Cortex of kidney (tissue), 1 donor: ENCODE measurements at places on chromosomes 3 and 15.

GRCh38 chr15:53710906-53711305 is 48.6 kb downstream of the WDR72 start:
- no peak for DNase-seq

DNA sequence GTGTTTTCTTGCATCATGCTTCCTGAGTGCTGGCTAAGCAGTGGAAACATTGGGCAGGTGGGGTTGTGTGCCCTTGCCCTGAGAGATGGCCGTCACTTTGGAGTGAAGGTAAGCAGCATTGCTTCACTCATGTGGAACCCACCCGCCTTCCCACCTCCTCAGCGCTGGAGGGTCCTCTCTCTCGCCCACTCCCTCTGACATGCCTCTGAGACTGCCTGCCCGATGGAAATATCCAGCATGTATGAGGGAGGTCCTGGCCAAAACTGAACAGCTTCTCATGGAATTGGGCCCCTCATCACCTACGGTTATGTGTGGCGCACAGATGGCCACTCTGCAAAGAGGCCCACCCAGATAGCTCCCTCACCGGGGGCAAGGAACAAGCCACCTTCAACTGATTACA is 48.6 kb downstream of the SMAD3 start:
- DNase-seq = no peak

DNA sequence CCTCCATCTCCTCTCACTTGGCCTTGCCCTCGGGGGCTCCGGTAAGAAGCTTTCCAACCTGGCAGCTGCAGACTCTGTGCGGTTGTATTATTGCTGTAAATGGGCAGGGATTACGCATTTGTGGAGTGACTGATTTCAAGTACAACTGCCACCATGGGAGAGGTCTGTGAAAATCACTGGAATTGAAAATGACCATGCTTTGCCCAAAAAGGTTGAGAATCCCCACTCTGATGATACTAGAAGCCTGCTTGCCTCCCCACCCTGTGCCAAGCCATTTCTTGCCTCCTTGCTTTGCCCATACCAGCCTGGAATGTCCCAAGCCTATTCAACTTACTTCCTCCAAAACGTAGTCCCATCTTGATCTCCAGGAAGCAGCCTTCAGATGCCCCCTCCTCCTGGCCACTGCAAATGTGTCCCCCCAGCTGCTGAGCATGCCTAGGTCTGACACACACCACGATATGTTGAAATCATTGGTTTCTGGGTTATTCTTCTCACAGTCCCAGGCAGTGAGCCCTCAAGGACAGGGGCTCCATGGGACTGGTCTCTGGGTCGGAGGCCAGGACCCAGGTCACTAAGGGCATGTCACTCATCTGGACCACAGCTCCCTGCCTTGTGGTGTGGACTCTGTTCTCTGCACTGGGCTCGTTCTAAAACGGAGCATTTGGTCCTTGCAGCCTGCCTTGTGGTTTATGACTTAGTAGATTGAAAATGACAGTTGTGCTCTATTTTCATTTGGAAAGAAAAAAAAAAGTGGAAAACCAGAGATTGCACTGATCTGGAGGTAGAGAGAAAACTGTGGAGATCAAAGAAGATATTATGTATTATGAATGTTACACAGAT is 42.9 kb downstream of the SMAD3 start:
- no peak for DNase-seq

- no peak for DNase-seq
These were observed 12.8 kb downstream of the LRRC28 start for GRCh38 chr15:99264125-99264524.

- no peak for DNase-seq
These were observed 74.3 kb downstream of the B3GNT5 start for GRCh38 chr3:183327343-183327742.

GRCh38 chr15:64856429-64857145 is 14.9 kb downstream of the PLEKHO2 start:
- no peak for DNase-seq

DNA sequence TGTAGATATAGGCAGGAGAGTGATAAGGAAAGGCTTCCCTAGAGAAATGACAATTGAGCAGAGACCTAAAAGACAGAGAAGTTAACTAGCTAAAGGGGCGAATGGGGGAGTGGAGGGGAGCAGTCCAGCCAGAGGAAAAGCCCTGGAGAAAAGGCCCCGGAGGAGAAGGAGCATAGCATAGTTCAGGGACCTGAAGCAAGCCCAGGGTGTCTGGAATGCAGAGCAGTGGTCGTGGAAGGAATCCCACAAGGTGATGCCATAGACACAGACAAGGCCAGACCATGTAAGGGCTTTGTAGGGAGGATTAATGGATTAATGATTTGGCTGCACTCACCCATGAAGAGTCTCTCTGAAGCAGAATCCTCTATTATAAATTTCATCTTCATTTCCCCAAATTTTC is 45.8 kb upstream of the LRRN1 start:
- no peak for DNase-seq

- DNase-seq = no peak
These were observed 32.1 kb upstream of the RGMA start for GRCh38 chr15:93121107-93121506.

GRCh38 chr3:152834776-152835600 is at the start of gene P2RY1:
TSS of gene P2RY1 (plus strand) at chr3:152835131. CDS start at chr3:152835783, 652 bp downstream.
- DNase-seq = no peak

DNA sequence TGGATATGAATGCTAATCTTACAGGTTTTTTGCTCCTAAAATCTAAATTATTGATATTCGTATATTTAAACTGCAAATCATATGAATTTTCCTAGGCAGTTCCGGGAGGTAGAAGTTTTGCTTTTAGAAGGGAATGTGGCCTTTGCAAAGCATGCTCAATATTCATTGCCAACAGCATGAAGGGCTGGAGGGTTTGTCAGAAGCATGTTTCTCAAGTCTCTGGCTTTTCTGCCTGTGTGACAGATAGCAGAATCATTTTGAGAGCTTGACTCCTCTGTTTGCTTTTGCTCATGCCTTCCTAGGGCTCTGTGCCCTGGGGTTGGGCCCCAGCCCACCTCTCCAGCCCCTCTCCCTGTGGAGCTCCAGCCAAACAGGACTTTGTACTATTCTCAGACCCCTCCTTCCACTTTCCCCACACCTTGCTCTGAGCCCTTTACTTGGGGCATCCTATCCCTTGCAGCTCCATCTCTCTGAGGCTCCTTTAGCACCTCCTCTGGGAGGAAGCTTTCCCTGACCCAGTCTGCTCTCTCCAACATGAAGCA is 91.3 kb downstream of the ARNT2 start:
- DNase-seq = no peak

GRCh38 chr15:45548753-45549520 is 26.4 kb upstream of the SLC30A4 start:
- no peak for DNase-seq

- DNase-seq = no peak
These were observed 77.3 kb upstream of the PHLDB2 start for GRCh38 chr3:111781561-111782446.

DNA sequence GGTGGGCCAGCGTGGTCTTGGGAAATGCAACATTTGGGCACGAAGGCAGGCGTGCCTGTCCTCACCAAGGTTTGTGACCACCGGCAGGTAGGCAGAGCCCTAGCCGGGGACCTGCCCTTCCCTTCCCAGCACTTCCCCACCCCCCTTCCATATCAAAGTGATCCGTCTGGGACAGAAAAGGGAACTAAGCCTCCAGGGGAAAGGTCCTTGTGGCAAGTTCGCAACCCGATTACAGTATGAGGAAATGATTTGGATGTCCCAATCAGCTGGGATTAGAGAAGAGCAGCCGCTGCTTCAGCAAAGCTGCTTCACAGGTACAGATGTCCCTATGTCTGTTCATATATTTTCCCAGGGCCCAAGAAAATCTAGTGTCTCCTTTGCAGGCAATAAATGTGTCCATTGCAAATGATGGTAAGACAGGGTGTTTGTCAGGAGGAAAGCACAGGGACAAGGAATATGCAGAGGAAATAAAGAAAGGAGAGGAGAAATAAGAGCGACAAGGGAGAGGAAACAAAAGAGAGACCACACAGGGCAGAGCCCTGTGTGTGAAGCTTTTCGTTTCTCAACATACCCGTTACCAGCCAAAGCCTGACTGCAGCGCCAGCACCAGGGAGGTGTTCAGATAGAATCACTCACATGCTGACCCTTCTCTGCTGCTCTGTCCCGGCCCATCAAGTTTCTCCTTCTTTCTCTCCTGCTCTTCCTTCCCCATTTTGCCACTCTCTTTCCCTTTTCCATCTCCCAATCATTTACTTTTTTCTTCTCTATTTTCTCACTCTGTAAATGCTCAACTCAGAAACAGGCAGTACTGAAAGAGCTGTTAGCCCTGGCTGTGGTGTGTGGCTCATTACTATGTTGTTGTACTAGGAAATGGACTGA is 17.4 kb upstream of the SECISBP2L start:
- no peak for DNase-seq

DNA sequence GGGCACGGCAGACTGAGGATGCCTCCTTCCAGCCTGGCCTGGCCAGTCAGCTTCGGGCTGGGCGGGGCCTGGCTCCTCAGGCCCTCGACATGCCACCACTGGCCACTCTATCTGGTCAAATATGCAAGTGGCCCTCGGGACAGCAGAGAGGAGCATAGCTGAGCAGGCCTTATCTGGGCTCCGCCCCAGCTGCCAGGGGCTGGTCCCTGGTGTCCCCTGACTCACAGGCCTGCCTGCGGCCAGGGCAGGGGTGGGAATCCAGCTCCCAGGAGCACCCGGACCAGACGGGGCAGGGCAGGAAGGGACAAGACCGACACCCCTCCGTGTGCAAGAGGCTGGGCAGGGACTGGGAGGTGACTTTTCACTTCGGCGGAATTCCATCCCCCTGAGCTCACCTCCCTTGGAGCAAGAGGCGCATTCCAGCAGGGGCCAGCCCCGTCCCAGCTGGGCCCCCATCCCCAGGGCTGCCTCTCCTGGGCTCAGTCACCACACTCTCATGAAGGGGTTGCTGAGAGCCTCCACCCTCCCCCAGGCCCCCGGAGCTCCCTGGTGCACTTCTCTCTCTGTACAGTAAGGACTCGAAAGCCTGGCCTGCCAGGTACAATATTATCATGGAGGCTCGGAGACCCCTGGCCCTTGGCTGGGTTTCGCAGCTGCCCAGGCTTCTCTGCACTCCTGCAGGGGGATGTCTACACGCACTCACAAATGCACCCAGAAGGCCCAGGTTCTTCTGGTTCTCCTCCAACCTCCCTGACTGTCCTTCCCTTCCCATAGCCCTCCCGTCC is 29.5 kb downstream of the WNT7A start:
- DNase-seq = no peak

- DNase-seq = no peak
These were observed 104.0 kb downstream of the RYK start for GRCh38 chr3:134146666-134147065.

DNA sequence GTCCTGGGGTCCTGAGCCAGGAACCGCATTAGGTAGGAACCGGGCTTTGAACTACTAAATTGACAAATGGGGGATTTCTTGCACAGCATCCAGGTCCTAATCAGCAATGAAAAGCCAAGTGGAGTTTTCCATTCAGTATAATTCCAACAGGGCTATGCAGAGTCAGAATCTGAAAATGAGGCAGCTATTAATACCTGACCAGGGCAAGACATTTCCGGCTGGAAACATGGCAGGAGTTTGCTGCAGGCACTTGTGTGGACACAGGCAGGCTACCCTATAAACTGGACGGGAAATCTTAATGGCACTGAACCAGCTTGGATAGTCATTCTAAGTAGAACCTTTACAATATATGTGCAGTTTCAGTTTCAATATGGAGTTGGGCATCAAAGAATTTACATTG is 553.1 kb downstream of the FGF12 start:
- no peak for DNase-seq

DNA sequence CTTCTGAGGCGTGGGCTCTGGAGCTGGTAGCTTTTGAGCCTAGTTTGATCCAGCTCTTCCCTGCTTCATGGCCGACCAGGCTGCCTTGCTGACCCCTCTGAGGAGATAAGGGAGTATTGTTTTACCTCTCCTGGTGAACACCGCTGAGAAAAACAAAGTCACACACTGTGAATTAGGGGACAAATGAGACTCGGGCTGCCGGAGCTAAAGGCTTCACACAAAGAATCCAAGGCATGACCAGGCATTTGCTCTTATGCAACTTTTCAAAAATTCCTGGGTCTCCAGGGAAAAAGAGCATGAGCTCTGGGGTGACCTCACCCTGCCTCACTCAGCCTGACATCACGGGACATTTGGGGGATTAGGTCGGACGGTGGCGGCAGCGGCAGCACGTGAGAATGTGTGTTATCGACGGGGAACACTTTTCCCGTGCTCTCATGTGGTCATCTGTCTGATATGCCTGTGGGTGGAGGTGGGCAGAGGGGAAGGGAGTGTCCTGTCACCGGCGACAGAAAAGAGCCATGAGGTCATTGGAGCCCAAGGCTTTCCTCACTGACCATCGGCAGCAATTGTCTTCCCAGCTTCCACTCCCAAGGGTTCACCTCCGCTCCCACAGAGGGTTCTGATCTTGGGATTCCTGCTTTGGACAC is 61.0 kb downstream of the TMEM44 start:
- DNase-seq = no peak

GRCh38 chr15:51307325-51307724 is 31.1 kb downstream of the CYP19A1 start:
- DNase-seq = no peak

GRCh38 chr15:91863621-91864255 is 10.2 kb downstream of the SLCO3A1 start:
- no peak for DNase-seq

GRCh38 chr3:188271226-188271914 is 117.4 kb downstream of the LPP start:
- DNase-seq = no peak

- no peak for DNase-seq
These were observed 414.2 kb downstream of the AGBL1 start for GRCh38 chr15:86493884-86494283.

- no peak for DNase-seq
These were observed 18.6 kb downstream of the CRYGS start for GRCh38 chr3:186525369-186526255.

DNA sequence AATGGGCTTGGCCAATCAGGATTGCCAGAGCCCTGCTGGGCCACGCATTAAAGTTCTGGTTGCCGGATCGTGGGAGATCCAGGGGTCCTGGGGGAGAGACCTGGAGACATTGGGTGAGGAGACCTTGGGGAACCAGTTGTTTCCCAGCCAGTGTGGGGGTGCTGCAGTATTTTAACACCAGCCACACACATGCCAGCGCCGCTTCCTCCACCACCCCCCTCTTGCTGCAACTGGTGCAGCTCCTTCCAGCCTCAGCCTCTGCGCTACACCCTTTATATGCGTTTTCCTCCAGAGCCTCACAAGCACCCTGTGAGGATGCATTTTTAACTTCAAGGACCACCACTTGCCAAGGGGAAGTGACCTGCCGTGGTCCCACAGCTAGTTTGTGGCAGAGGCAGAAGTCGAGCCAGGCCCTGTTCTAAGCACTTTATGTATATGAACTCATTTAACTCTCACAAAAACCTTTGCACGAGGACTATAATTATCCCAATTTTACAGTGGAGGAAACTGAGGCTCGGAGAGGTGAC is 29.4 kb upstream of the GRIP2 start:
- no peak for DNase-seq

- DNase-seq = no peak
These were observed 41.9 kb upstream of the XRN1 start for GRCh38 chr3:142489572-142490323.
